ENCODE measurements at places on chromosomes 5 and 9. TPM values are rescaled to one million over a fixed set of nuclear protein-coding genes. Genes with fewer than 3 reads are reported as not detected.

The IL3 gene
- total RNA-seq = not detected

The ECM2 gene
- 1.00 TPM for total RNA-seq

The PLPPR1 gene
- not detected for total RNA-seq

The FOCAD gene
- 109 TPM for total RNA-seq

The FOXD4 gene
- total RNA-seq = not detected

All from uterine smooth muscle cell (primary cell).